ENCODE measurements at places on chromosomes 11 and 22.

- no peak for DNase-seq
- no peak overlapping the region for H3K4me3 ChIP-seq
- H3K27me3 ChIP-seq, result peaks cover 30% of the 10 kb centered on the region
- no peak overlapping the region for H3K27ac ChIP-seq
- H3K36me3 ChIP-seq, result peaks cover 4% of the 10 kb centered on the region
- H3K4me1 ChIP-seq, result no peaks in the 10 kb centered on the region
These were observed 44.2 kb upstream of the SMTN start for GRCh38 chr22:31036671-31037550.

- peaks cover 15% of the 10 kb centered on the region for H3K4me1 ChIP-seq
- no peak overlapping the region for H3K4me3 ChIP-seq
- no peaks in the 10 kb centered on the region for H3K27me3 ChIP-seq
- H3K36me3 ChIP-seq, result peaks cover 21% of the 10 kb centered on the region
These were observed 2.3 kb upstream of the WEE1 start for GRCh38 chr11:9571071-9571762.

DNA sequence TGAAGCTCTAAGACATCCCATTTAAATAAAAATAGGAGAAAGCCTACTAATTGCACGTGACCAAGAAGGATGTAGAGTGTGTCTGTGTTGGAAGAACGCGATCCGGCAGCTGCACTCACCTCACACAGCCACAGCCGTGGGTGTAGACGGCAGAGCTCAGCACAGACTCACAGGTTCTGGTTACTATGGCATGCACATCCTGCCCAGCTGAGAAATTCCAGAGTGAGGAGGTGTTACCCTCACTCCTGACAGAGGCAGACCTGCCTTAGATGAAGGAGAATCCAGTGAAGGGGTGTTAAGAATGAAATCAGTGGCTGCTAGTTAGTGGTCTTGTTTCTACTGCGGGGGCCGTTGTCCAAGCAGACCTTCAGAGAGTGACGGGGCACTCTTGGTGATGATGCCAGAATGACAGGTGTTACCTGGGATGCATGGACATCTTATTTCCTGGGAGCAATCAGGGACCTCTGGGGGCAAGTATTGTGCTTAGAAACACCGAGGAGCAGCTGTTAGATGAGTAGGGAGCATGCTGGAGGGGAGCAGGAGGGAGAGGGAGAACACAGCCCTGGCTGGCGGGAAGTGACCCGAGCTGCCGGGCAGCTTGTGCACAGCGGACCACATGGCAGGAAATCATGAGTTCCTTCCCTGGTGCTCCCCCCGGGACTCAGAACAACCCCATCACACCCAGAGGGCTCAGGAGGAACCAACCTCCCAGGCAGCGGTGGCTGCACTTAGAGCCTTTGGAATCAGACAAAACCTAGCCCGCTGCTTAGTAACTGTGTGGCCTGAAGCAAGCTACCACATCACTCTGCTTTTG, 12.3 kb downstream of the KCNJ5 start:
- H3K36me3 ChIP-seq, result no peaks in the 10 kb centered on the region
- no peak for DNase-seq
- peak overlapping the region; percentile 76 for H3K4me3 ChIP-seq
- no peak overlapping the region for H3K27ac ChIP-seq
- peaks cover 5% of the 10 kb centered on the region for H3K4me1 ChIP-seq

DNA sequence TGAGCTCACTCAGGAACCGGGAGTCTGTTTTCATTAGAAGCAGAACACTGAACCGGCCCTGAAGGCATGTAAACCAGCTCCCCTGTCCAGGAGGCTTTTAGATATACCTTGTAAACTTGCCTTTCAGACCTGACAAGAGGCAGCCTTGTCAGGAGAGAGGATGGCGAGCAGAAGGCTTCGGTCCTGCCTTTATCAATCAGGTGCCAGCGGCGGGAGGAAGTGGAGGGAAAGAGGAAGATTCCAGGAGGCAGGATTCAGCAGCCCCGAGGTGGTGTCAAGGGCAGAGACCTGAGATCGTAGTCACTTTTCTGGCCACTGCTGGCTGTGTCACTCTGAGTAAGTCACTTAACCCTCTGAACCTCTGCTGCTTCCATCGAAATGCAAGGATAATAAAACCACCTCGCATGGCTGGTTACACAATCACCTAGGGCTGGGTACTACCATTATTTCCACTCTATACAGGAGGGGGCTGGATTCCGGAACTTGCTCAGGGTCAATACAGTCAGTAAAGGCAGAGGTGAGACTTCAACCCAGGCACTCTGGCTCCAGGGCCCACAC, 181.0 kb downstream of the CHST1 start:
- DNase-seq, result no peak
- H3K4me3 ChIP-seq, result no peak overlapping the region
- no peaks in the 10 kb centered on the region for H3K4me1 ChIP-seq
- H3K36me3 ChIP-seq, result no peaks in the 10 kb centered on the region
- H3K27me3 ChIP-seq, result peaks cover 79% of the 10 kb centered on the region
- no peak overlapping the region for H3K27ac ChIP-seq

DNA sequence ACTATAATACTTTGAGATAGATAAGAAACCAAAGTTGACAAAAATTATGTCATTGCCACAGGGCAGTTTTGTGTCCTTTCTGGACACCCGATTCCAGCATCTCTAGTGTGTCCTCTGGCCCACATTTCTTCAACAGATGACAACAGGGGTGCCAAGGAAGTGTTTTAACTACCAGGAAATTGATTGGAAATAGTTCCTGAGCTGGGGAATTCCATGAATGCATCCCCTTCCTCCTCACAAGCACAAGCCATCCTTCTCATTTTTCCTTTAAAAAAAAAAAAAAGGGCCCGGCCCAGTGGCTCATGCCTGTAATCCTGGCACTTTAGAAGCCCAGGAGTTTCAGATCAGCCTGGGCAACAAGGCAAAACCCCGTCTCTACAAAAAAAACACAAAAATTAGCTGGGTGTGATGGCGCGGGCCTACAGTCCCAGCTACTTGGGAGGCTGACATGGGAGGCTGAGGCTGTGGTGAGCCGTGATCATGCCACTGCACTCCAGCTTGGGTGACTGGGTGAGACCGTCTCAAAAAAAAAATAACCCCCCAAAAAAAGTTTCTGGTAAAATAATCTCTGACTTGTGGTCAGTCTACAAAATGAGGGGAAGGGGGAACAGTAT, 797 bp upstream of the B3GAT3 start:
- peaks cover 20% of the 10 kb centered on the region for H3K4me1 ChIP-seq
- H3K4me3 ChIP-seq, result peak overlapping the region; percentile 80
- peaks cover 39% of the 10 kb centered on the region for H3K36me3 ChIP-seq
- H3K27ac ChIP-seq, result peak overlapping the region; percentile 97

DNA sequence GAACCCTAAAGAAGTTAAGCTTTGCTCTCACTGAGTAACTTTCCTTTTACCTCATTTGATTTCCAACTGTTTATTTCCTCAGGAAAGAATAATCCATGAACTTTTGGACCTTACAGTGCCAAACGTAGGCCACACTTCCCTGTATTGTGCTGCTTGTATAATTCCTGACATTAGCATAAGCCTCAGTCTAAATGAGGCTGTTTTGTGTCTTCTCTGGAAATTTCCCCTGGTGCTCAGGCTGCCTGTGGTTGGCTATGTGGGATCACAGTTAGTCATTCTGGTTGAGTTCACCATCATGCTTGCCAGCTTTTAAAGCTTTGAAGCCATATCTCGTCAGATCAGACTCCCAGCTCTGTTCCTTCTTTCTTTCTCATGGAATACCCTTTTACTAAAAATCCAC, 107.0 kb downstream of the FAM76B start:
- no peaks in the 10 kb centered on the region for H3K4me1 ChIP-seq
- no peak for DNase-seq
- H3K4me3 ChIP-seq, result no peak overlapping the region
- peaks cover 12% of the 10 kb centered on the region for H3K27me3 ChIP-seq

- peaks cover 4% of the 10 kb centered on the region for H3K4me1 ChIP-seq
- H3K4me3 ChIP-seq, result no peak overlapping the region
- H3K36me3 ChIP-seq, result no peaks in the 10 kb centered on the region
- peaks cover 53% of the 10 kb centered on the region for H3K27me3 ChIP-seq
- DNase-seq, result no peak
- no peak overlapping the region for H3K27ac ChIP-seq
These were observed 6.2 kb downstream of the ADAMTS15 start for GRCh38 chr11:130454491-130455252.

- H3K27me3 ChIP-seq, result peaks cover 8% of the 10 kb centered on the region
- DNase-seq, result no peak
- H3K36me3 ChIP-seq, result peaks cover 22% of the 10 kb centered on the region
- peaks cover 5% of the 10 kb centered on the region for H3K4me1 ChIP-seq
These were observed 35.1 kb upstream of the LRRC10B start for GRCh38 chr11:61473370-61474012.

DNA sequence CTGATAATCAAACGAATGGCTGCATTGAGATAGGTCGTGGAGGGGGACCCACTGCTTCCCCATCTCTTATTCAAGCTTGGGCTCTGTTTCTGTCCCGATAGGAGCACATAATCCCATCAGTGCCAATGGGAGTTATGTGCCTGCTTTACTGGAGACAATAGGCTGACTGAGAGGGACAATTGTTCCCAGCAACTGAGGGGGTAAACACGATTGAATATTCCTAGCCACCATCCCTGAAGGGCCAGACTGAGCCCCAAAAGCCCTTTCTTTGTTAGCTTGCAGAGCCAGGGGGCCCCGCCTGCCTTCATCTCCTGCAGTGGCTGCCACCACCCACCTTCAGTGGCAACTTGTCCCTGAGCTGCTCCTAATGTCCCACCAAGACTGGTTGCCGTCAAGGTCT, 172.8 kb upstream of the NAV2 start:
- no peak for DNase-seq
- H3K4me1 ChIP-seq, result no peaks in the 10 kb centered on the region
- H3K27ac ChIP-seq, result no peak overlapping the region
- no peaks in the 10 kb centered on the region for H3K36me3 ChIP-seq

DNA sequence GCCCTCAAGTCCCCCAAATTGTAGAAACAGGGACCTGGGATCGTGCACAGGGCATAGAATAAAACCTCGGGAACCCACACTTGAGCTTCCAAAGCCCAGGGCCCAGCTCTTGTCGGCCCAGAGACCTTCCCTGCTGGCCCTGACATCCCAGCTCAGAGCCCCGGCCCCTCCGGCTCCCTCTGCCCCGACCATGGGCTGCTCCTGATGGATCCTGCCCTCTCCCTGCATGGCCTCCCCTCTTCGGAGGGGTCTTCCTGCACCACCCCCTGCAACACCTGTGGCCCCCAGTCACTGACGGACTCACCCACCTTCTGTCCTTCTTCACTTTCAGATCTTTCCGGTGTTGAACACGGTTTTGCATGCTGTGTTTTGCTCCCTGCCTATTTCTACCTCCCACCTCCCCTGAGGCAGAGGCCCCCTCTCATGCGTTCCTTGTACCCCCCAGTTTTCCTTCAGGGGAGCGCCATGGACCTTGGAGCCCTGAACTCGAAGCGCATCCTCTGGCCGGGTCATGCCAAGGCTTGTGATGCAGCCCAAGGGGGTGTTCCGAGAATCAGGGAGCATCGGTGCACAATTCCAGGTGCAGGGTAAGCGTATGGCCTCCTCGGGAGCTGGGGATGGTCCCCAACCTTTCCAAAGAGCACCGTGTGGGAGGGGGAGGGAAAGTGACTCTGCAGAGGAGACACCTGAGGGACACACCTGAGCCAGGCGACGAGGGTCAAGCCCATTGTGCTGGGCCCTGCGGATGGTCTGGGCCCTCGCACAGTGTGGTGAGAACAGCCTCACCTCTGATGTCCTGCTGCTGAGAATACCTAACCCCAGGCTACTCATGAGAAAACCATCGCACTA, 666.4 kb downstream of the BRD1 start:
- no peak overlapping the region for H3K4me3 ChIP-seq
- no peak overlapping the region for H3K27ac ChIP-seq
- peaks cover 5% of the 10 kb centered on the region for H3K27me3 ChIP-seq

DNA sequence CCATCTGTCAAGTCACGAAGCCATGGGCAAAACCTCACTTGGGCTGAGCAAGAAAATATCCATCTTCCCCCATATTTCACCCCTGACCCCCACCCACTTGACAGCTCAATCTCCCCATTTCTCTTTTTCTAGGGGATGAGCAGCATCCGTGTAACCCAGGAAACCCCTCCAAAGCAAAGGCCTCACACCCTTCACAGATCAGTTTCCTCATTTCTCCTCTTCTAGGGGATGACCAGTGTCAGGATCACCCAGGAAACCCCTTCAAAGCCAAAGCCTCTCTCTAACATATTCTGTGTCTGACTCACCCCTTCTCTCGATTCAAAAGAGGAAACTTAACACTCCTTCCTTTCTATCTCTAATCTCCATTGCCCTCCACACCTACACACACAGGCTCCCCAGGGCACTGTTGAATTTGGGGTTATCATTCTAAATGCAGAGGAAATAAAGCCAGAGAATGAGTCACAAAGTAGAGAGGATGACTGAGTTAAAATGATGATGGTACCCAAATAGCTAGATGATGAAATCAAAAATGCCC, 439.7 kb downstream of the BUD13 start:
- no peaks in the 10 kb centered on the region for H3K36me3 ChIP-seq
- H3K27ac ChIP-seq, result no peak overlapping the region
- H3K27me3 ChIP-seq, result peaks cover 40% of the 10 kb centered on the region

- no peak overlapping the region for H3K4me3 ChIP-seq
- H3K27ac ChIP-seq, result no peak overlapping the region
- no peaks in the 10 kb centered on the region for H3K4me1 ChIP-seq
- no peaks in the 10 kb centered on the region for H3K27me3 ChIP-seq
- DNase-seq, result no peak
- no peaks in the 10 kb centered on the region for H3K36me3 ChIP-seq
These were observed 254.0 kb upstream of the FAT3 start for GRCh38 chr11:91970624-91971023.

DNA sequence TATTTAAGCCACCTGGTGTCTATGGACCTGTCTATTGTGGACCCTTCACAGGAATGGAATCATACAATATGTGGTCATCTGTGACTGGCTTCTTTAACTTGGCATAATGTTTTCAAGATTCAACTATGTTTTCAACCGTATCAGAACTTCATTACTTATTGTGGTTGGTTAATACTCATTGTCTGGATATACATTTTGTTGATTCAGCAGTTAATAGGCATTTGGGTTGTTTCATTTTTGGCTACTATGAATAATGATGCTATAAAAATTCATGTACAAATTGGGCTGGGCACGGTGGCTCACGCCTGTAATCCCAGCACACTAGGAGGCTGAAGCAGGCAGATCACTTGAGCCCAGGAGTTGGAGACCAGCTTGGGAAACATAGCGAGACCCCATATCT, 2.5 kb upstream of the RAPSN start:
- H3K27ac ChIP-seq, result no peak overlapping the region
- H3K27me3 ChIP-seq, result no peaks in the 10 kb centered on the region
- no peak overlapping the region for H3K4me3 ChIP-seq
- DNase-seq, result no peak
- H3K4me1 ChIP-seq, result no peaks in the 10 kb centered on the region

DNA sequence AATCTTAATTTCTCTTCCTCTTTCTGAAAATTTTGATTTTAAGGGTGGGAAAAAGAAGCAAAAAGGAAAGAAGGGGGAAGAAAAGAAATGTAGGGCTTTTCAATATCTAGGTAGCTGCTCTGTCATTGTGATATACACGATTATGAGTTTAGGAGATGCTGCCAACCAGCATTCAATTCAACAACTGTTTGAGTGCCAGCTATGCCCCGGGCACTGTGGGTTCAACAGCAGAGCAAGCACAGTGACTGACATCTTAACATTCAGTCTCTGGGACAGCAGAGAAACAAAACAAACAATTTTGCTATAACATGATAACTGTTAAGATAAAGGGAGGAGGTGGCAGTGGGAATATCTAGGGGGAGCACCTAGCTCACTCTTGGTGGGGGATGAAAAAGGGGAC, 91.6 kb downstream of the DBX1 start:
- no peak overlapping the region for H3K27ac ChIP-seq
- peaks cover 16% of the 10 kb centered on the region for H3K27me3 ChIP-seq
- no peak overlapping the region for H3K4me3 ChIP-seq
- H3K4me1 ChIP-seq, result no peaks in the 10 kb centered on the region
- no peak for DNase-seq
- H3K36me3 ChIP-seq, result peaks cover 4% of the 10 kb centered on the region

- H3K36me3 ChIP-seq, result peaks cover 7% of the 10 kb centered on the region
- H3K27ac ChIP-seq, result no peak overlapping the region
- peaks cover 5% of the 10 kb centered on the region for H3K4me1 ChIP-seq
These were observed 15.3 kb upstream of the RAB30 start for GRCh38 chr11:83087035-83087434.
